Sigmoid colon (tissue), 7 donors: ENCODE measurements at places on chromosomes 3 and 15. TPM values are rescaled to one million over a fixed set of nuclear protein-coding genes. Genes with fewer than 3 reads are reported as not detected.
A peak's percentile ranks its signal among the peaks of the same experiment; 100 is the strongest.

GRCh38 chr3:138374573-138375134 is 26.3 kb downstream of the MRAS start:
- no peaks in the 10 kb centered on the region for H3K4me1 ChIP-seq
- DNase-seq: peak; percentile 1
- H3K36me3 ChIP-seq: peaks cover 21% of the 10 kb centered on the region
- H3K27me3 ChIP-seq: no peaks in the 10 kb centered on the region

GRCh38 chr15:100201376-100202280 is 140.1 kb downstream of the ADAMTS17 start:
- no peaks in the 10 kb centered on the region for H3K27me3 ChIP-seq
- peaks cover 28% of the 10 kb centered on the region for H3K4me1 ChIP-seq
- H3K36me3 ChIP-seq: no peaks in the 10 kb centered on the region
- H3K27ac ChIP-seq: no peak overlapping the region

DNA sequence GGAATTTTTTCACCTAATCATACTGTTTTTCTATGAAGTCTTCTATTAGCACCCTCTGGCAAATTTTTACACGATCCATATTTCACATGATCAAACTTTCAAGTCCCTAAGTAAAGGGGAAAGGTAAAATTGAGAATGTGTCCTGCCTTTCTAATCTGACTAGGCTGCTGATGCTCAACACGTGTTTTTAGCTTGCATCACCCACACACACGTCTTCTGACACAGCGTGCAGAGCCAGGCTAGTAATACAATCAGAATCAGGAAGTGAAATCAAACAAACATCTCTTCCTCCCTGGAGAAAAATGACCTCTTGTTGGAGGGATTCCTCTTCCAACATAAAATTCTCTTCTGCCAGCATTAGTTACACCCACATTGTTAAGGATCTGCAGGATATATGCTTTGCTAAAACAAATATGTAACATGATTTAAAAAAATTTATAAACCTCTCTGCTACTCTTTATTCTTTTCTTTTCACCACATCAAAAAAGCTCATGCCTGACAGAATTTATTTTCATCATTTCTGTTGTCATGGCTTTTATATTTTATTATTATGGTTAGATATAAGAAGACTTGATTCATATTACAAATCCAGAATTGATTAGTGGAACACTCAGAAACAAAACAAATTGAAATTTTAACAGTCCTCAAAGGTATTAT is 122.4 kb downstream of the RAP2B start:
- H3K27ac ChIP-seq: no peak overlapping the region
- H3K4me1 ChIP-seq: no peaks in the 10 kb centered on the region
- DNase-seq: peak; percentile 83

The HHATL gene
- not detected for total RNA-seq
